ENCODE measurements at places on chromosomes 1 and 21.

DNA sequence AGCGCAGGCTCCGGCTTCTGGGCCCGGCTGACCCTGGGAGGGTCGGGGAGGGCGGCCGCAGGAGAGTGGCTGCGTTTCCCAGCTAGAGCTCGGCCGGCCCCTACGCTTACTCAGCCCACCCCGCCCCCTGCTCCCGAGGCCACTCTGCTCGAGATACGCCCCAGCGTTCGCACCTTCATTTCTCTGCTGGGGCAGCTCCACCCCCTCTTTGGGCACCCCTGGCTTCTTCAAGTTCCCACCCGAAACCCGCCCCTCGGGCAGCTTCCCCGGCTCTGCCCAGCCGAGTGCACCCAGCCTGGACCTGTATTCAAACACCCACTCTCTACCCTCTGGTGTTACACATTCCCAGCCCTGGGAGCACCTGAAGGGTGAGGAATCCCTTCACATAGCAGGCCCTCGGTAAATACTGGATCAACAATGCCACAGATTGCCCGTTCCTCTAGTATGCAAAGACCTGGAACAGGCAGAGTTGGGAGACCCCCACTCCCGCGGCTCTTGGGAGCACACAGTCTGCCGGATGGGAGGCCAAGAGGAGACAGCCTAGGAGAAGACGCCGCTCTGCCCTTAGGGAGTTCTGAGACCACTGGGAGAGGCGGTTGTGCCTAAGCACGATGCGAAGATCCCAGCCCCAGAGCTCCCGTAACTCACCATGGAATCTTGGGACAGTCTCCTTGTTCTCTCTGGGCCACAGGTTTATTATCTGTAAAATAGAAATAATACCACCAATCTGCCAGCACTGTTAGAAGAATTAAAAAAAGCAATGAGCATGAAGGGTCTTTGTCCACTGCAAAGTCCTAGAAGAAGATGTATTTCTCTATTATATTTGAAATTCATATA is 566 bp upstream of the PAQR7 start:
- no peak for DNase-seq

DNA sequence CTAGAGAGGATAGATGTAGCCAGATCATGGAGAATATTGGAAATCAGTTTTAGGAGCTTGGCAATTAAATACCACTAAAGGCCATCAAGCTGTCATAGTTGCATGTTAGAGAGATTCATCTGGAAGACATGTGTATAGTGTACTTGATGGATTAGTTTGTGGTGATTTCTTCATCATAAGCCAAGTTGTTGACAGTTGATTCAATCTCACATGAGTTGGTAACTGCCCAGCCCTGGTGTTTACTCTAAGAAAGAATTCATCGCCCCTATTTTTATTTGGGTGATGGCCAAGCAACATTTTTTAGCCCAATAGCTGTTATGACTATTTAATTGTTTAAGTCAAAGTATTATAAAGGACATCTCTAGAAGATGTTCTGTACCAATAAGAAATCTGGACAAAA is 737.6 kb downstream of the PLA2G4A start:
- no peak for DNase-seq

GRCh38 chr1:198876371-198876871 is 237.6 kb downstream of the PTPRC start:
- no peak for DNase-seq

GRCh38 chr1:8376358-8376840 is 58.5 kb downstream of the SLC45A1 start:
- no peak for DNase-seq

- no peak for DNase-seq
These were observed 303.7 kb downstream of the HLX start for GRCh38 chr1:221182791-221183533.

DNA sequence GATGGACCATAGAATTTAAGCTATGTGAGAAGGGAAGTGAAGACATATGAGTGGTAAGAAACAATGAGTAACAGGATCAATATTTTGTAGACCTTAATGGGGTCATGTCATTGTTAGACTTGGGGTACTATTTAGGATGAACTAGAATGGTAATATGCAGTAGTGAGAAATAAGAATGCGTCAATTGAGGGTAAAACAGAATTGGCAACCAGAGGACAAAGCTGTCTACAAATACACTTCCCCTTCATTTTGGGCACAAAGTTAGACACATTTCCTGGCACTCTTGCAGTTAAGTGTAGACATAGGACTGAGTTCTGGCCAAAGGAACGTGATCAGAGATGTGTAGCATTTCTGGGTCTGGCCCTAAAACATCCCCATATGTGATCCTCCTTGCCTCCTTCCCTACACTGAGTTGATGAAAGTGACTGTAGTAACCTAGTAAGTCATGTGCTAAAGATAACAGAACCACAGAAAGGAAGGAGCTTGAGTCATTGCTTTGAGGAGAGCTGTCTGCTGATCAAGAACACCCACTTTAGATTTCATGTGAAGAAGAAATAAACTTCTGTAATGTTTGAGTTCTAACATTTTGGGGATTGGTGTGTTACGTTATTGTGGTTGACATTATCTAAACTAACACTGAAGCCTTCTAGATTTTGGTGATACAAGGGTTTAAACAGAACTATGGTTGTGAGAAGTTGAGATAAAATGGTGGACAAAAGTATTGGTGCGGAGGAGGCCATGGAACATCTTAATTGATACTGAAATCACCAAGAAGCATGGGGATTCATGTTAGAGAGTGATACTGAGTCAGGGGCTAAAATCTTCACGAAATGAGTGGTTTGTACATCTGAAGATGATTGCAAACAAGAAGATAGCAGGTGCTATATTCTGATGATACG is 41.7 kb downstream of the CD55 start:
- no peak for DNase-seq

GRCh38 chr1:158821723-158822122 is 9.4 kb upstream of the MNDA start:
- DNase-seq: no peak

DNA sequence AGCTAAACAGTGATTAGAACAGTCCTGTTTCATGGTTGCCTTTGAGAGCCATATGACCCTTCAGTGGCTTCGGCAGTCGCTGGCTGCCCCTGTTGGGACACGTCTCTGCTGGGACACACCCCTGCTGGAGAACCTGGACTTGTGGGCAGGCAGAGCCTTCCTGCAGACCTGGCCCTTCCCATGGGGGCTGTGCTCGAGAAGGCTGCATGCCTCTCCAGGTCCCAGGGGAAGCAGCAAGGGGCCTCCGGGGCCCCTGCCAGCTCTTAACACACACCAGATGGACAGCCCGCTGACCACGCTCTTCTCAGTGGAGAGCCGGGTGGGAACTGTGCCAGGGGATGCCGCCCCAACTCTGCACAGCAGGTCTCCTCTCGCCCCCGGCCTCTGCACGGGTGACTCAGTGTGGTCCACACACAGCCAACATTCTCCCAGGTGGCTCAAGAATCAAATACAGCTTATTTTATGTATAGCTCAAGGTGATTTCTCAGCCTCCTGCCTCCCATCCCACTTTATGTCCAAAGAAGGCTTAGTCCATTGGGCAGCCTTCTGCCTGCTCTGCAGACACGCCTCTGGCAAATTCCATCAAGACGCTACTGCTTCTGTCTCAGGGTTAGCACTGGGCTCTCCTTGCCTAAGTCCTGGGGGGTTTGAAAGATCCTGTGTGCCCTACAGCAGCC is 450.8 kb downstream of the KIF26B start:
- no peak for DNase-seq

GRCh38 chr1:119040489-119040888 is 52.3 kb upstream of the TBX15 start:
- no peak for DNase-seq

GRCh38 chr1:208461680-208462079 is 217.5 kb upstream of the PLXNA2 start:
- DNase-seq: no peak

- no peak for DNase-seq
These were observed 167.2 kb upstream of the IRF2BP2 start for GRCh38 chr1:234776876-234777855.

GRCh38 chr1:101069158-101069557 is 43.6 kb upstream of the DPH5 start:
- no peak for DNase-seq

GRCh38 chr1:63774617-63775417 is 1.0 kb downstream of the ROR1 start:
- no peak for DNase-seq
